ENCODE measurements at places on chromosomes 3 and 15. TPM values are rescaled to one million over a fixed set of nuclear protein-coding genes. Genes with fewer than 3 reads are reported as not detected.

DNA sequence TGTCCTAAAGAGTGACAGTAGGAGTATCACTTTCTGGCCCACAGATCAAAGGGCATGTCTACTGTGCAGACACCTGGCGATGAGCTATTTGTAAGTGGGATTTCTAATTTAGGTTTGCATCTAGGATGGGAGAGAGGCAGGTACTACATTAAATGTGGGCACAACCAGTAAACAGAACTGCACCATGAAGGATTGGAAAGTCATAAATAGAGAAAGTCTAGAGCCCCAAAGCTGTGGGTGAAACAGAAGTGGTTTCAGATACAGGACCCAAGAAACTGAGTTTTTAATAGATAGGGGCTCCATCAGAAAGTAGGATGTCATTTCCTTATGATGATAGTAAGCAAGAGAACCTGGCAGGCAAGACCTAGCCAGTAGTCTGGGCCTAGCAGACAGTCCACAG lies 35.2 kb upstream of the SPPL2A start:
- H3K27me3 ChIP-seq, result no peaks in the 10 kb centered on the region
- no peaks in the 10 kb centered on the region for H3K36me3 ChIP-seq
- H3K27ac ChIP-seq, result no peak overlapping the region
- no peak overlapping the region for H3K4me3 ChIP-seq

- H3K4me3 ChIP-seq, result no peak overlapping the region
- H3K27me3 ChIP-seq, result peaks cover 4% of the 10 kb centered on the region
- H3K4me1 ChIP-seq, result peaks cover 2% of the 10 kb centered on the region
Measured at GRCh38 chr15:39511916-39512260, 69.0 kb upstream of the THBS1 start.

GRCh38 chr3:10721101-10721500 lies 94.9 kb upstream of the SLC6A11 start:
- no peak overlapping the region for H3K27ac ChIP-seq
- no peak overlapping the region for H3K4me3 ChIP-seq
- no peaks in the 10 kb centered on the region for H3K4me1 ChIP-seq
- DNase-seq, result no peak
- no peaks in the 10 kb centered on the region for H3K36me3 ChIP-seq
- peaks cover 4% of the 10 kb centered on the region for H3K27me3 ChIP-seq

Gene SMAD6
- 0.83 TPM for total RNA-seq

DNA sequence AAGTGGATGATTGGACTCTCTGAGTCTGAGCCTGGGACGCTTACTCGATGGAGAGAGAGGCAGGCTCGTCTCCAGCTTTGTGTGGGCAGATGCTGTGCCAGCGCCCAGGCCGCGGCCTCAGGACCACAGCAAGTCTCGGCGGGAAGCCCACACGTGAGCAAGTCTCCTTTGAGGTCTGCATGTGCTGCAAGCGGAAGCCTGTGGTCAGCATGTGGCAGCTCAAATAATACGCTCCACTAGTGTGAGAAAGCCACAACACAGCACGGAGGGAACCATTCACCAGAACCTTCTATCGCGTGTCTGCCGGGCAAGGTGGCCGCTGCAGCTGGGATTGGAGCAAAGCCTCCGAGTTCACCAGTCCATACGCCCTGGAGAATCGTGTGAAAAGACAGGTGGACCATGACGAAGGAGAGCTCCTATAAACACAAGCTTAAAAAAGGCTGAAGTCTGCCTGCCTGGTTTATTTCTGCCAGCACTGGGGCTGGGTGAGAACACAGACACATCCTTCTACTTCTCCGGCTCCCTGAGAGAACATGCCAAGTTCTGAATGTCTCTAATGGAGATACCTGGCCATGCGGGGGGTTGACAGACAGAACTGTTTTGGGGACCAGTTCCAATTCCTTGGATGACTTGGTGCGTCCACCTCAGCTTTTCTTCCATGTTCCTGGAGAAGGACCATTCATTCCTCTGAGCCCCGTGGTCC lies 82.0 kb upstream of the LRIG1 start:
- no peaks in the 10 kb centered on the region for H3K4me1 ChIP-seq
- H3K4me3 ChIP-seq, result no peak overlapping the region
- H3K36me3 ChIP-seq, result peaks cover 12% of the 10 kb centered on the region
- peaks cover 2% of the 10 kb centered on the region for H3K27me3 ChIP-seq
- H3K27ac ChIP-seq, result no peak overlapping the region

DNA sequence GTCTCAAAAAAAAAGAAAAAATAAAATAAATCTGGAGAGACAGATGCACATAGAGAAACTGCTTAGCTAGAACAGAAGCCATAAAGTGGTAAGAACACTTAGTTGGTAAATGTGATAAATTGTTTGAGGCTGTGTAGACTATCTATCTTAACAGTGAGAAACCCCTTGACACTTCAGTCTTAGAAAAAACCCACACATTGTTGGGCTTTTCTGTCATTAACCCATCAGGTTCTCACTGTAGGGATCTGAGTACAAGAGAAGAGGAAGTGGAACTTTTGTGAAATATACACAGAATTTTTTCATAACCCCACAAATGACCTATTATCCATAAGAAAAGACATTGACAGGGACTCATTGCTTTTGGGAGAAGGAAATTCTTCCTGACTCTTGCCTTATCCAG lies 24.4 kb downstream of the TP63 start:
- H3K27me3 ChIP-seq, result peaks cover 1% of the 10 kb centered on the region
- H3K4me1 ChIP-seq, result no peaks in the 10 kb centered on the region
- DNase-seq, result no peak

DNA sequence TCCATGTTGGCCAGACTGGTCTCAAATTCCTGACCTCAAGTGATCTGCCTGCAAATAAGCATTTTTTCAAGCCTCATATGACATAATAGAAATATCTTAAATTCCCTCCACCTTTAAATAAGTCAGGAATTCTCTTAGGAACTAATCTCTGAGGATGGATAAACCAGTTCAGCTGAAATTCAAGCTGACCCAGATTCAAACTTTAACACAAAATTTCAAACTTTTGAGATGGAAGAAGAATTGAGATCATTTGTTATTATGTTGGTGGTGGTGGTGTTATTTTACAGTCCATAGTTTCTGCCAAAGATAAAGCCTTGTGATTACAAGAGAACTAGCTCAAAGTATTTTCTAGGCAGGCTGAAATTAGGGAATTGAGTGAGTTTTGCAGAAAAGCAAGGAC lies 85.5 kb downstream of the SSR3 start:
- no peak overlapping the region for H3K4me3 ChIP-seq
- no peaks in the 10 kb centered on the region for H3K27me3 ChIP-seq
- H3K36me3 ChIP-seq, result no peaks in the 10 kb centered on the region
- no peak for DNase-seq
- H3K4me1 ChIP-seq, result peaks cover 14% of the 10 kb centered on the region

Gene GOLGA8G
- not detected for total RNA-seq

DNA sequence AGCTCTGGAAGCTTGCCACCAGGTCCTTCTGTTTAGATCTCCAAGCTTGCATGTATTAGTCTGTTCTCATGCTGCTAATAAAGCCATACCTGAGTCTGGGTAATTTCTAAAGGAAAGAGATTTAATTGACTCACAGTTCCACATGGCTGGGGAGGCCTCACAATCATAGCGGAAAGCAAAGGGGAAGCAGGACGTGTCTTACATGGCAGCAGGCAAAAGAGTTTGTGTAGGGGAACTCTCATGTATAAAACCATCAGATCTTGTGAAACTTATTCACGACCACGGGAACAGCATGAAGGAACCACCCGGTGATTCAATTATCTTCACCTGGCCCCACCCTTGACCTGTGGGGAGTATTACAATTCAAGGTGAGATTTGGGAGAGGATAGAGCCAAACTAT lies 147.0 kb upstream of the PROK2 start:
- peaks cover 4% of the 10 kb centered on the region for H3K36me3 ChIP-seq
- H3K27ac ChIP-seq, result no peak overlapping the region
- no peak for DNase-seq
- peaks cover 2% of the 10 kb centered on the region for H3K27me3 ChIP-seq

DNA sequence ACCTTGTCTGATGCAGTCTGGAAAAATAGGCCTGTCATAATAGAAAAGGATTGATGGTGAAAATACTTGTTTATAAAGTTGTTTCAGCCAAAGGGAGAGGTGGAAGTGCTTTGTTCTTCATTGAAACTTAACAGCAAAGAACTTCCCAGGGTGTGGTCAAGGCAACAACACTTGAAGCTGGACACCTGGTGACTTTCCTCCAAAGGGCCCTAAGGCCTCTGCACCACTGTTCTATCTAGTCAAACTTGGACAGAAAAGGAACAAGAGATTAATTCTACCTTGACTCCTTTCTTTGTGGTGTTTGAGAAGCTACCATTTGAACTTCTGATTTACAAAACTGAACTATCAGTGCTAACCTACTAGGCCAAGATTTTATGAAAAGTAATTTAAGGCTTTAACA lies 102.0 kb downstream of the CMSS1 start:
- H3K27ac ChIP-seq, result no peak overlapping the region
- DNase-seq, result no peak
- H3K4me3 ChIP-seq, result no peak overlapping the region
- H3K36me3 ChIP-seq, result no peaks in the 10 kb centered on the region
- H3K4me1 ChIP-seq, result peaks cover 11% of the 10 kb centered on the region

Gene CYP8B1
- total RNA-seq, result not detected

GRCh38 chr3:129343643-129344360 lies 65.1 kb downstream of the HMCES start:
- no peak overlapping the region for H3K27ac ChIP-seq
- H3K4me3 ChIP-seq, result no peak overlapping the region
- no peaks in the 10 kb centered on the region for H3K36me3 ChIP-seq
- peak; percentile 58 for DNase-seq
- H3K4me1 ChIP-seq, result peaks cover 10% of the 10 kb centered on the region

DNA sequence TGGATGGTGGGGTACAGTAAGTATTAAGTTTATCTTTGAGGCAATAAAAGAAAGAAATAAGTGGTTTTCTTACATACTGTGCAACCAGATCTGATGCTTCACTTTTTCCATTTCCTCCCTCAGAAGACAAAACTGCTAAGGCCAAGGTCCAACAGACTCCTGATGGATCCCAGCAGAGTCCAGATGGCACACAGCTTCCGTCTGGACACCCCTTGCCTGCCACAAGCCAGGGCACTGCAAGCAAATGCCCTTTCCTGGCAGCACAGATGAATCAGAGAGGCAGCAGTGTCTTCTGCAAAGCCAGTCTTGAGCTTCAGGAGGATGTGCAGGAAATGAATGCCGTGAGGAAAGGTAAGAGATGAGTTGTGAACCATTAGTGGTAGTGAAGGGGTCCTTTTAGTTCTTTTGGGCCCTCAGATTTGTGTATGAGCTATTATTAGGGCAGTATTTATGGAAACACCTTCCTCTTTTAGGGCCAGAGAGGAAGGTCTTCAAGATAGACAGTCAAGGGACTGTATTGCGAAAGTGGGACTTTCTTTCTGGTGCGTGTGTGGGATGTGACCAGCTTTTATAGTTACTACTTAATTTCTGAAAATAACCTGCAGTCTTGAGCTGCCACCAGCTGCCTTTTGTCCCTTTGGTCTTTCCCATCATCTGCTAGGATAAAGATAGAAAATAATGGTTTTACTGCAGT lies 4.6 kb downstream of the ALAS1 start:
- peaks cover 8% of the 10 kb centered on the region for H3K27me3 ChIP-seq
- no peaks in the 10 kb centered on the region for H3K36me3 ChIP-seq
- no peak for DNase-seq
- no peak overlapping the region for H3K27ac ChIP-seq

DNA sequence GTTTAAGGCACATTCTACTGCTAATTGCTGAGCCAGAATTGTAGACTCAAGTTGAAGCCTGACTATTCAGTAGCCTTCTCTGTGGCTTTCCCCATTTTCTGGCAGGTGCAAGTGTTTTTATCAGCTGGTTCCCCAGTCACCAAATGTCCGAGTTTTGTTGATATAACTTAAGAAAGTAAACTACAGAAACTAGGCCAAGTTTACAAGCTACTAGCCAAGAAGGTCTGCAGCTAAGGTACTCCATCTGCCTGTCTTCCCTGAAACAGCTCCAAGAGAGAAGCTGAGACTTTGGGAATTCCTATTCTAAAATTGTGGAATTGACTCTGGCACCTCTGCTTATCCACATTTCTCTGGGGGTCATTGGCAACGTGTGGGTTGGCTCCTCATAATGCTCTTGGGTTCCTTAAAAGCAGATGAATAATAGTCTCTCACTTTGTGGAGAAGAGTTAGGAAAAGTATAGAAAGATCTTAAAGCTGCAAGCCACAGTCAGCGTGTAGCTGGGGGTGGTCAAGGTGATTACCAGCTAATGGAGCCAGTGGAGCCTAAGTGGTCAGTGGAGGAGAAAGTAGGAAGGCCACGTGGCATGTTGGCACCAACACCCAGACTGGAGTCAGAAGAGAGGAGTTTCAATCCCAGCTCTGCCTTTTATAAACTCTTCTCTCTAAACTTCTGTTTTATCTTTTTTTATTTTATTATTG lies 128.8 kb downstream of the PEX5L start:
- no peaks in the 10 kb centered on the region for H3K27me3 ChIP-seq
- DNase-seq, result no peak
- H3K4me1 ChIP-seq, result no peaks in the 10 kb centered on the region
- no peak overlapping the region for H3K27ac ChIP-seq
- H3K4me3 ChIP-seq, result no peak overlapping the region
- H3K36me3 ChIP-seq, result no peaks in the 10 kb centered on the region

Gene FBXO22
- 45.1 TPM for total RNA-seq

GRCh38 chr3:57026944-57027343 lies 33.5 kb upstream of the SPATA12 start:
- H3K36me3 ChIP-seq, result peaks cover 3% of the 10 kb centered on the region
- no peak overlapping the region for H3K4me3 ChIP-seq
- DNase-seq, result no peak
- no peak overlapping the region for H3K27ac ChIP-seq

Data from glutamatergic neuron (in vitro differentiated cells).